CD8-positive, alpha-beta memory T cell (primary cell): ENCODE measurements at places on chromosomes 6 and 20. TPM values are rescaled to one million over a fixed set of nuclear protein-coding genes. Genes with fewer than 3 reads are reported as not detected.

FOXQ1 gene
- not detected for total RNA-seq

TINAG gene
- not detected for total RNA-seq

EFCAB8 gene
- total RNA-seq = 0.35 TPM

ENPP4 gene
- total RNA-seq = 13.2 TPM

PAX1 gene
- not detected for total RNA-seq

PRRT1 gene
- total RNA-seq = 0.55 TPM

ZNF831 gene
- total RNA-seq = 6.9 TPM

MAS1 gene
- not detected for total RNA-seq

MANEA gene
- total RNA-seq = 23.1 TPM

IPCEF1 gene
- 19.2 TPM for total RNA-seq

BTNL2 gene
- not detected for total RNA-seq

ADTRP gene
- 3.2 TPM for total RNA-seq
